ENCODE measurements at places on chromosomes 1 and 21.

DNA sequence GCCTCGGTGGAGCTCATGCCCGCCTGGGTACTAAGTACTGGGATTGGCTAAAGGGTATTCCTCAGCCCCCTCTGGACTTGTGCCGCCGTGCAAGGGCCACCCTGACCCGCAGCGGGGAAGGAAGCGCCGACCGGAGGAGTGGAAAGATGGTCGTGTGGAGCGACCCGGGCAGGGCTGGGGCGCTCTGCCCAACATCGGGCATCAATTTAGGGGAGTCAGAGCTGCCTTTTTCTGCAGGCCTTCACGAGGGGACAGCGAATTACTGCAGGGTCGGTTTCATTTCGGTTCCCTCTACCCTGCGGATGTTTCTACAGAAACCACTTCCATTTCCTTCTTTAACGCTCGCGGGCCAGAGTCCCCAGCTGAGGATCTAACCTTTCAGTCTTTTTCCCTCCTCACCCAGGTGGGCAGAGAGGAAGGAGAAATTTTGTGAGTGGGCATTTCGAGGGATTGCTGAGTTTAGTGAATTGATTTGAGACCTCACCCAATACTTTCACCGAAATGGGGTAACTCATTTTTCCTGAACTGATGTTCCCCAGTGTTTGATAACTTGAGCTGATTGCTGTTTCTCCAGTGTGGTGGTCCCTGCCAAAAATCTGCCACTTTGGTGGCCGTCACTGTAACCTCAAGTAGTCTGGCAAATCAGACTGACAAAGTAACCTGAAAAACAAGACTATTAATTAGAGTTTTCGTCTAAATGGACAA lies 1.1 kb downstream of the TOR1AIP1 start:
- no peak for DNase-seq

- no peak for DNase-seq
Observed at GRCh38 chr1:15616373-15617172, 685 bp upstream of the DDI2 start.

DNA sequence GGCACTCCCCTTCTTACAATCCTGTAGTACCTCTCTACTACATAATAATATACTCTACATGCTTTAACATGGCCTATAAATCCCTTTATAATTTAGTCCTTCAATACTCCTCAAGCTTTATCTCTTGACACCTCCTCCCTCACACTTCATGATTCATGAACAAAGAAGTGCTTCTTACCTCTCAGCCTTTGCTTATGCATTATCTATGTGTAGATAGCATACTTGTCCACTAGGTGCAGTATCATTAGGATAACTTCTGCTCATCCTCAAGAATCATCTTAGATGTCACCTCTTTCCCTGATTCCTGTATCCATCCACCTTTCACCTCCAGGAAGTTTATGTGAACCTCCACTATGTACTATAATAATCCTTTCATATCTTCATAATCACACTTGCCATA lies 74.4 kb downstream of the COL24A1 start:
- no peak for DNase-seq

- DNase-seq, result no peak
Observed at GRCh38 chr1:31872658-31873636, 57.1 kb upstream of the SPOCD1 start.

- no peak for DNase-seq
Observed at GRCh38 chr21:32147041-32147440, 131.8 kb downstream of the MIS18A start.

Measured in stimulated activated CD4-positive, alpha-beta T cell treated with anti-CD3 and anti-CD28 coated beads, Interleukin-1b, Interleukin-23, amount 100 ng/mL, for 24 hours (primary cell).